Stimulated activated CD4-positive, alpha-beta T cell treated with anti-CD3 and anti-CD28 coated beads, Interleukin-2, amount 100 ng/mL, for 48 hours (primary cell): ENCODE measurements at places on chromosomes 6 and 20.
A peak's percentile ranks its signal among the peaks of the same experiment; 100 is the strongest.

- DNase-seq = no peak
These were observed 370.1 kb downstream of the ADGRB3 start for GRCh38 chr6:69005199-69005598.

DNA sequence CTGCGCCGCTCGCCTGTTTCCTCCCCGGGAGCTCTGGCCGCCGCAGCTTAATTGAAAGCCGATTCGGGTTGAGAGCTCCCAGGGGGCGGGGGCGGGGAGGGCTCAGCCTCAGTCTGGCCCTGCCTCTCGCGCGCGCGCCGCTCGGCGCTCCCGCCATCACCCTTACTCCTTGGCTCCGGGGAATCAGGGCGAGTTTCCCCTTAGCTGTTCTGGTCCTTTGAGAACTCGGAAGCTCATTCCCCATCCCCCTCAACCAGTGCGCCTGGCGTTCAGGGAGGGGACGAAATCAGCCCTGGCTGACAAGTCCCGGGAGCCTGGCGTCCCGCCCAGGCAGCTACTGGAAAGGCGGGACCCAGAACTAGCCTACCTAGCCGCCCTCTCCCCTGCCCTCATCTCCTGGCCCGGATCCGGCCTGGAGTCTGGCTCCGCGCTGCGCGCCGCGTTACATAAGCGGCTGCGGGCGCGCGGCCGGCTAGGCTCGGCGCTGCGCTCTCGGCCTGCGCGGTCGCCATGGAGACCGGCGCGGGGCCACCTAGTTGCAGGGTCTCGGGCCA is 2.8 kb downstream of the SLC12A5 start:
- no peak for DNase-seq

DNA sequence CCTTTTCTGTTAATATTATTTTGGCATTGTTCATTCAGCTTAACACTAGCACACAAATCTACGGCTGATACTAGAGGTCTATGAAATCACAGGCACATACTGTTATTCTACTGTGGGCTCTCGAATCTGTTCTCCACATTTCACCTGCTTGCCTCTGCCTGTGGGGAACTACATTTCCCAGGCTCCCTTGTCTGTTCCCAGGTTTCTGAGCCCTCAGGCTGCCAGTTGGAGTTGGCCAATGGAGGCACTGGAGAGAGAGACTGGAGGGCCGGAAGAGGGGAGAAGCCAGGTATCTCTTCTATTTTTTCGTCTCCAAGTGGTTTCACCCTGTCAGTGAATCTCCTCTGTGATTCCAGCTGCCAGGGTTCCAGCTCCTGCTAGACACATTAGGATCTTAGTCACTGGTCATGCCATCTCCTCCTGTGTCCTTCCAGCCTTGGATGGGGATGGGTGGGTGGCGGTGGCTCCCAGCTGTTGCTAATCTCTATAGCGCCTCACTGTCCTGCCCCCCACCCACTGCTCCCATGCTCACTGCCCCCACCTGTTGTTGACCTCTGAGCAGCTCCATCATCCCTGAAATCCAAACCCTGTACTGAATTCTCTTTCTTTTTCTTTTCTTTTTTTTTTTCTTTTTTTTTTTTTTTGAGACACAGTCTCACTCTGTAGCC is 188.2 kb downstream of the LRFN2 start:
- no peak for DNase-seq

- DNase-seq = no peak
These were observed 683.6 kb downstream of the KIF16B start for GRCh38 chr20:15889514-15890256.

- DNase-seq = no peak
These were observed 43.6 kb upstream of the SMLR1 start for GRCh38 chr6:130783416-130784107.

DNA sequence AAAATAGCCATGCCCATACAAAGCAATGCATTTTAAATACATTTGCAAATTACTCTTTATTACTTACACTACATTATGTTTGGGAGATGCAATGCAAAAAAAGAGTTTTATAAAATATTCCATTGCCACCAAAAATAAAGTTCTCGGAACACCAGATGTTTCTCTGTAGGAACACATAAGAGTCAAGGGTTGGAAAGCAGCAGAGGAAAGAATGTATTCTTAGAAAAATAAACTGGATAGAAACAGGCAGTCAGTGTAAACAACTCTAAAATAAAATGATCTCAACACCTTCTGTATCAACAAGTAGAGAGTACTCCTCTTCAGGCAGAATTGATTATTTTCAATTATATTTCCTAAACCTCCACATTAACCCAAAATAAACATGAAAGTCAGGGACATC is 28.1 kb downstream of the KIF13A start:
- DNase-seq = no peak

DNA sequence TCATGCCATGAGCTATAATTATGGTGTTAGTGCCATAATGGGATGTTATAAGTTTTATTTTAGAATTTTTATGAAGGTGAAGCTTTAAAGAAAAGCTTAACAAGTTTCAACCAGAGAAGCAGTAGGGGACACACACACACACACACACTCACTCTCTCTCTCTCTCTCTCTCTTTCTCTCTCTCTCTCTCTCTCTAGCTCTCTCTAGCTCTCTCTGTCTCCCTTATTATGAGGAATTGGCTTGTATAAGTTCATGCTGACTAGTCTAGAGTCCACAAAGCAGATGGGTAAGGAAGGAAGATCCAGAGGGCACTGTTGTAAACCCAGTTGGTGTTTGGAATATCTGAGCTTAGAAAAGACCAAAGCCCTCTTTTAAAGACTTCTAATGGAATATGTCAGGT is 102.4 kb downstream of the QKI start:
- DNase-seq = no peak

- DNase-seq = no peak
These were observed 32.8 kb downstream of the CD164 start for GRCh38 chr6:109349419-109349987.

DNA sequence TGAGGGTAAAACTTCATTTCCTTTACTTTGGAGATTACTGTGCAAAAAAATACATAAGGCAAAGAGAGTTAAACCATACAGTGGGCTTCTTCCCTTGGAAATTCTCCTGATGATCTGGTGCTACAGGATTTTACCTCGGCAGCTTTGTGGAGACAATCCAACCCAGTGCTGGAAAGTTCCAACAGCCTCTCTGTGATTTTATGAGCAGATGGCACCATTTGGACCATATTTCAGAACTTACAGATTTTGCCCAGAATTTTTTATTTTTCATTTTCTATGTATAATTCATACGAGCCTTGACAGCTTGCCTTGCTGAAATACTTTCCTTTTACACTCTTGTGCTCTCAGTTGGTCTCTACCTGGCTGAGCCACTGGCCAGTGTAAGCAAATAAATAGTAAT is 43.3 kb upstream of the TNFRSF21 start:
- no peak for DNase-seq

GRCh38 chr6:158558415-158559306 is 1.2 kb upstream of the TMEM181 start:
- no peak for DNase-seq

DNA sequence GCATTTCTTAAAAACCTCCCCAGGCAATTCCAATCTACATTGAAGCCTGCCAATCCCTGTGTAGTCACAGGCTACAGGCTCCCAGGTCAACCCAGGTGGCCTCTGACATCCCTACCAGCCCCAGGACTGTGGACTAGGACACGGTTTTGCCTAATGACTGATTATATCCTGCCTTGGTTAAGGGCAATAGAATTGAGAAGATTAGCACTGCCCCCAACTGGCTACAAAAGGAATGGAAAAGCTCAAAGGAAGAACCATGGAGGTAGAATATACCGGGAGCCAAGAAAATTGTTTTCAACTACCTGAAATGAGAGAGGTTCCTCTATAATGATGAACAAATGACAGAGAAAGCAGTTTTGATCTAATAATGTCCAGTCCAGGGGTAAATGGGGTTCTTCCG is 421.1 kb upstream of the AGPAT4 start:
- no peak for DNase-seq

DNA sequence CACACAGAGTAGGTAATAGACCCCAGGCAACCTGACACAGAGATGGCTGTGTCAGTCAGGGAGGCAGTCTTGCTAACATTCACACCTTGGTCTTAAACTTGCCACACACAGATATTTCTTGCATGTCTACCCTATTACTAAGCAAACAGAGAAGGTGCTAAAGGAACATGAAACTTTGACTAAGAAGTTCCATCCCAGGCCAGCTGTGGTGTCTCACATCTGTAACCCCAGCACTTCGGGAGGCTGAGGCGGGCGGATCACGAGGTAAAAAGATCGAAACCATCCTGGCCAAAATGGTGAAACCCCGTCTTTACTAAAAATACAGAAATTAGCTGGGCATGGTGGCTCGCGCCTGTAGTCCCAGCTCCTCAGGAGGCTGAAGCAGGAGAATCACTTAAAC is 222.4 kb upstream of the JARID2 start:
- peak; percentile 48 for DNase-seq

DNA sequence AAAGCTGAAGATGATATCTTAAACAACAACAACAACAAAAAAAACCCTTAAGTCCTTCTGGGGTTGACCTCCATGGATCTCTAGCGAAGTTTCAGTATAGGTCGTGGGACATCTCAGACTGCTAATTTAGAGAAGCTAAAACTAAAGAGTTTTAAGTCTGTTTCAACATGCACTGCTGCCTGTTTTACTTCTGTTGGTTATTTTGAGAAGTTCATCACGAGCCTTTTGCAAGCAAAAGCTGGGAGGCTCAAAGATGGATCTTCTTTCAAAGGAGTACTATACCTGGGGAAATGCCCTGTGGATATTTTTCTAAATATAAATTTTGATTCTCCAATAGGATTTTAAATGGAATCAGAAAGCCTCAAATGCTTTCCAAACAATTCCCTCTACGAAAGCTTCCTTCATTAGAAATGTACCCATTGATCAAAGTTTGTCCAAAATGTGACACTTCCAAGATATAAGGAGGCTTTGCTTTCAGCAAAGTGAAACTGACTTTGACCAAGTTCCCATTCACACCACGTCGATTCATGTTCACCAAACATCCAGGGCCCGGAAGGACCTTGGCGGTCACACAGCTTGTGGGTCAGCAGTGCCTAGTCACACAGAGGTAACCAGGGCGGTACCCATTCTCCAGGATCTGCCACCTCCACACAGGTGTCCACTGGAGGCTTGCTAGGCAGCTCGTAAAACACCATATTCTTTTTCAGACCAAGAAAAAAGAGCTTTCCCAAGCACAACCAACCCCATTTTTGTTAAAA is 94.7 kb upstream of the QKI start:
- no peak for DNase-seq

DNA sequence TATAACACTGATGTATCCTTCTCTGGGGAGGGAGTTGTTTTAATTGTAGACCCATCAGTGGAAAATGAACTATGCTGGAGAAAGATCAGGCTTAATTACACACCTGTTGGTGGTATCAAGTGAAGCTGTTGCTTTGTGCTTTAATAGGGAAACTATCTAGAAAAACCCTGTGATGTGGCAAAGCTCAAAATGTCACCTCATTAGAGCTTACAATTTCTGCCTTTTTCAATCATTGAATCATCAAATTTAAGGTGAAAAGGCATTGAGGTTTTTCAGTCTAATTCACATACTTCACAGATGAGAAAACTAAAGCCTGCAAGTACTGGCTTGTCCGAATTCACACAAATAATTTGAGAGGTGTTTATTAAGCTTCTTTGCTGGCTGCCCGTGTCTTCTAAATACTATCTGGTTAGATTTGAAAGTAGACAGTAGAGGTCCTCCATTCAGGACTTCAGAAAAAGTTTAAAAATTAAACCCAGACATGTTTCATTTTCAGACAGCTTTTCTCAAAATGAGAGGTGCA is 143.3 kb upstream of the MAP3K7 start:
- DNase-seq = no peak

- peak; percentile 47 for DNase-seq
These were observed 9.9 kb upstream of the PSMF1 start for GRCh38 chr20:1108437-1108920.

DNA sequence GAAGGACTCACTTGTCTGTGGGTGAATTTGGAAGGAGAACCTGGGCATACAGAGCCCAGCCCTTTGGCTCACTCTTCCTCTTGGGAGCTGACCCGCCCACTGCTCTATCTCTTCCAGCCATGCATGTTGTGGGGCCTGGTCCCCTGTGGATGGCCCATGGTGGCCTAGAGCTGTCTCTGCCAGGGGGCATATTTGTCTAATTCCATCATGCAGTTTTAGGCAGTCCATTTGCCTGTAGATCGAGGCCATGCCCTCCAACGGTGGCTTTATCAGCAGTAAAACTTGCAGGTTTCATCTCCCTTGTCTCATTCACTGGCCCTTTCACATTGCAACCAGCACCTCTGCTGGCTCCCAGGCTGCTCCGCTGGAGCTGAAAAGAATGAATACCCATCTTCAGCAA is 12.9 kb upstream of the EZR start:
- DNase-seq = no peak

DNA sequence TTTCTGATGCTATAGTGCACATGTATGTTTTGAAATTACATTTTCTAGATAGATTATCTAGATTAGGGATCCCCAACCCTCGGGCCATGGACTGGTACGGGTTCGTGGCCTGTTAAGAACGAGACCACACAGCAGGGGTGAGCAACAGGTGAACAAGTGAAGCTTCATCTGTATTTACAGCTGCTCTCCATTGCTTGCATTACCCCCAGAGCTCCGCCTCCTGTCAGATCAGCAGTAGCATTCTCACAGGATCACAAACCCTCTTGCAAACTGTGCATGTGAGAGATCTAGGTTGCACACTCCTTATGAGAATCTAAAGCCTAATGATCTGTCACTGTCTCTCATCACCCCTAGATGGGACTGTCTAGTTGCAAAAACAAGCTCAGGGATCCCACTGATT is 10.4 kb downstream of the CEP57L1 start:
- DNase-seq = no peak

DNA sequence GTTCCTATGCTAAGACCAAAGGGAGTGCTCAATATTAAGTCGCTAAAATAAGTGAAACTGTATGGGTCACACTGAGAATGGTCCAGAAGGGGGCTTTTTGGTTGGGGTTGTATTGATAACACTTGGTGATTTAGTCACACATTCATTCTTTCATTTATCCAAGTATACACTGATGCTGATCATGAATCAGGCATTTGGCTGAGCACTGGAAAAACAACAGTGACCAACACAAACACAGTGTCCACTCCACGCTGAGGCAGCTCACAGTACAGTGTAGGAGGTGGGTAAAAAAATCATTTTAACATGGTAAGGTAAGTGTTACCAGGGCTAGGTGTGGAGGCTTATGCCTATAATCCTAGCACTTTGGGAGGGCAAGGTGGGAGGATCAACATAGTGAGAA is 9.2 kb upstream of the FAM83C start:
- DNase-seq = no peak

GRCh38 chr20:53274807-53275206 is 302.6 kb downstream of the TSHZ2 start:
- no peak for DNase-seq
